Activated CD4-positive, alpha-beta T cell treated with anti-CD3 and anti-CD28 coated beads for 36 hours (primary cell): ENCODE measurements at places on chromosomes 7 and 10. TPM values are rescaled to one million over a fixed set of nuclear protein-coding genes. Genes with fewer than 3 reads are reported as not detected.

Gene PLAC9
- not detected for total RNA-seq

GRCh38 chr10:93462881-93463280 is 19.3 kb downstream of the MYOF start:
- DNase-seq, result peak; percentile 61

- no peak for DNase-seq
These were observed 78.9 kb downstream of the MTPN start for GRCh38 chr7:135898226-135898625.

GRCh38 chr10:113651021-113651420 is 12.8 kb downstream of the NRAP start:
- DNase-seq, result no peak

Gene TEX36
- not detected for total RNA-seq

Gene NEURL1
- 2.4 TPM for total RNA-seq
